ENCODE measurements at places on chromosomes 2 and 18.

GRCh38 chr2:85174943-85175342, 41.8 kb downstream of the TCF7L1 start:
- DNase-seq: no peak

GRCh38 chr2:110153416-110153815, 37.8 kb upstream of the MALL start:
- no peak for DNase-seq

DNA sequence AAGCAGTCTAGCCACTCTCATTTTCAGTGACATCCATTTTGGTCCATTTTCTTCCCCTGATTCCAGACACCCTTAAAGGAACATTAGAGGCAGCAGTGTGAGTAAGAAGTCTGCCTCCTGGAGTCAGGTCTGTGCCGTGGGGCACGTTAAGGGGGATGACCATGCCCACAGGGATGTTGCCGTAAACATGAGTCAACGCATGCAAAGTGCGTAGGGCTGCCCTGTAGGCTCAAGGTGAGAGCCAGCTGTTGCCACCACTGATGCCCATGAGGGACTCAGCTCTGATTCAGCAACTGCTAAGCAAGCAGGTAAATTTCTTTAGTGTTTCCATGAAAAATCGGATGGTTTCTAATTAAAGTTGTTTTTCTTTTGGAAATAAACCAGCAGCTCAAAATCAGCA, 61.4 kb upstream of the TFCP2L1 start:
- no peak for DNase-seq

- no peak for DNase-seq
Measured at GRCh38 chr2:40090044-40090443, 311.0 kb upstream of the THUMPD2 start.

- DNase-seq: no peak
Measured at GRCh38 chr2:15058015-15058720, 425.7 kb downstream of the LRATD1 start.

DNA sequence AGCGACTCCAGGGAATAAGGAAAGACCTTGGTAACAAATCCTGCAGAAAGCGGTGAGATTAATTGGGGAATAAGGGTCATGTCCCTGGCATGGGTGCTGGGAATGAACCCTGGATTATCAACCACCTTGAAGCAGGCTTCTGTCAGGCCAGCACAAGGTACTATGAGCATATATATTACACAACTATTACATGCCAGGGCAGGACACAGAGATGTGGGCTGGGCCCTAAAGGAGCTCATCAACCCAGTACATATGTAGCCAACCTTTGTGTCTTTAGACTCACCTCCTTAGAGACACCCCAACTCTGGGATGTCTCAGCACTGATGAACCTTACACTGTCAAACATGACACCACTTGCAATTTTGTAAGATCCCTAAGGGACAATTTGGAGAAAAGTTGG, 3.4 kb downstream of the SFXN5 start:
- DNase-seq: no peak

DNA sequence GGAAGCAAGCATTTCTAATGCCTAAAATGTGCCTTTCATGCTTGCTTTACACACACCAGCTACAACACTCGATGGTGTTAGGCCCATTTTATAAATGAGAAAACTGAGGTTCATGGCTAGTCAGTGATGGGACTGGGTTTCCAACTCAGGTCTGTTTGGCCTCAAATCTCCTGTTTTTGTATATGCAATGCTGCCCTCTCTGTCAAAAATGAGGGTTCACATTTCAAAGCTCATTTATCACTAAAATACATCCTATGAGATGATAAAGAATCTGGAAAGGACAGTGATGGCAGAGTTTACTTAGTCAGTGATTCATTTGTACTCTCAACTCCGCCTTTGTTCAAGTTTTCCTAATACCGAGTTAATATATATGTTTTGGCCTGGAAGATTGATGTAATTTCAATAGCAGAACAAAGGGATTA, 92.3 kb downstream of the KCTD1 start:
- DNase-seq: no peak

GRCh38 chr2:24409171-24409570, 48.8 kb upstream of the ITSN2 start:
- DNase-seq: no peak

DNA sequence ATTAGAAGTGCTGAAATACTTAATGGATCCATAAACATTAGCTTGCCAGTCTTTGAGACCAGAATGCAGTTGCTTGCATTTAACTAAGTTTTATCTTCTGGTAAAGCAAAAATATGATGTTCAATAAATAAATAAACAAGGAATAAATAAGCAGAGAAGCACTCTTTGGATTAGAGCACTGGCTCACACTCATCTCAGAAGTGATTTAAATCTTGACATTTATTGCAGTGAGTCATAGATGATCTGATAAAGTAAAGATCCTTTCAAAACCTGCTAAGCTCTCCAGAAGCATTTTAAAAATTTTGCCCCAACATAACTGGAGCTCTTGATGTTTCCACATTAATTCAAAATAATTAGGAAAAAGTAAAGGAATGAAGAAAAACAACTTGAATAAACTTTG, 66.8 kb downstream of the KYNU start:
- DNase-seq: no peak

DNA sequence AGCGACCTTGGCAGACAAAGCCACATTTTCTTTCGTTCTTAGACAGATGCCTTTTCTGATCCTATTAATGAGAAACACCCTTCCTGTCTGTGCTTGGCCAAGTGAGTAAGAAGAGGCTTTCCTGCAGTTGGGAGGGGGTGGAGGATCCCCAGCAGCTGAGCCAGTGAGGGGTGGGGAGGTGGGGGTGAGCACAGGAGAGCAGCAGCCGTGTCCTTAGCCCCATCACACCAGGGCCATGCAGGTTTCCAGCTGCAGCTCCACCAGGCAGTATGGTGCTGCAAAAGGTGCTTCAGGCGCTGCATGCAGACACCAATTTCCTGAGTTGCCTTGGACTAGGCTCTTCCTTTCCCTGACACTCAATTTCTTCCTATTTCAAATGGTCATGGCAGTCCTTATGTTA, 123.3 kb upstream of the SIX2 start:
- DNase-seq: no peak

GRCh38 chr2:240803191-240803590, 16.8 kb downstream of the KIF1A start:
- DNase-seq: no peak

- no peak for DNase-seq
Measured at GRCh38 chr2:215777465-215778044, 235.8 kb downstream of the MREG start.

DNA sequence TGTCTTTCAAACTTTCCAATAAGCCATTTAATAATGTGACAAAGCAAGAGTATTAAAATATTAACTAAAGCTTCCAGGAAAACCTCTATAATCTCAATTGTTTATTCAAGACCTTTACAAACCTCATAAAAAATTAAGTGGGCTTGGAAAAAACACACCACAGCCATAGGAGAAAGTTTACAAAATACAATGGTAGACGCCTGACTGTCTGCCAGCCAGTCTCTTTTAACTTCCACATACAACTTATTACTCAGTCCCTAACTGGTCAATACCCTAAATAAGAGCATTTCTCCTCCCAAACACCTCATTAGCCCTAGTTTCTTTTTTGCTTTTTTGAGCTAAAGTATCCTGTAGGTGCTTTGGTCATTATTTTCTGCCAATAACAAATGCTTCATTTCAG, 247.4 kb upstream of the CYP26B1 start:
- no peak for DNase-seq

GRCh38 chr2:5976531-5977065, 284.4 kb downstream of the SOX11 start:
- DNase-seq: no peak

DNA sequence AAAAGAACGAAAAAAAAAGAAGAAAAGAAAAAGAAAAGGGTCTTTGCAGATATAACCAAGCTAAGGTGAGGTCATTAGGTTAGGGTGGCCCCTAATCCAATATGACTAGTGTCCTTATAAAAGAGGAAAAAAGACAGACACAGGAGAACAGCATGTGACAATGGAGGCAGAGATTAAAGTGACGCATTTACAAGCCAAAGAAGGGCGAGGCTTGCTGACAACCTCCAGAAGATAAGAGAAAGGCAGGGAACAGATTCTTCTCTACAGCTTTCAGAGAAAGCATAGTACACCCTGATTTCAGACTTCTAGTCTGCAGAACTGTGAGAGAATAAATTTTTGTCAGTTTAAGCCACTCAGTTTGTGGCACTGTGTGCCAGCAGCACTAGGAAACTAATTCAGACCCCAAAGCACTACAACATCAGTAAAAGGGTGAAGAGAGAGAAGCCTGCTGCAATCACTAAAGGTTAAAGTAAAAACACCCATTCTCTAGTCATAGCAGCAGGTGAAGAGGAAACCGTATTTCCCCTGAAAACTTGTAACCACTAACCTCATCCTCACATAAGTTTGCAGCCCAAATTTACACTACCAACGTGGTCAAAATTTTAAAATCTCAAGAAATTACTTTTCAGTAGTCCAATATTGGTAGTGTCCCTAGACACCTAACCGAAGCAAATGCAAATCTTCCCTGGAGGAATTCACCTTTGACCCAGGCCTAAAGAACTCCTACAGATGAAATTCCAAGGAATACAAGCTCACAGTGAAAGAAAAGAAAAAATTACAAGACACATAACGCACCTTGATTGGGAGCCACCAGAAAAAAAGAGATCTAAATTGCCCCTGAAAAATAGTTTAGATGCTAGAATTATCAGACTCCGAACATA, 17.5 kb downstream of the REEP1 start:
- no peak for DNase-seq

DNA sequence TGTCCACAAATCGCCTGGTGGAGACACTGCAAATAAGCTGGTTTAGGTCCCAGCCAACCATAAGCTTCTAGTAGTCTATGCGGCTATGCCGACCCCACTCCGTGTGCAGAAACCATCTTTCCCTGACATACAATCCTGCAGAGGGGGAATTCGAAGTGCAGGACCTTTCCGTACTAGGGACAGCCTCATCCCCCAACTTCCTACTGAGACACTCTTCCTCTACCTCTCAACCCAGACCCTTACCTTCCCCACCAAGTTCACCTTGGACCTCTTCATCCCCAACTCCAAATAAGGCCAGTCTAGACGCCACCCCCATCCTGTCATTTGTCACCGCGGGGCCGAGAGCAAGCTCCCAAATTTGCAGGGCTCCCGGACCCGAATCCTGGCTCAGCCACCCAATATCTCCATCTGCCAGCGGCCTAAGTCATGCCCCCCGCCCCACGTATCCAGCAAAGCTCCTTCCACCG, 496 bp downstream of the SUCLG1 start:
- DNase-seq: peak; percentile 20
